ENCODE measurements at places on chromosomes 2 and 18.

- DNase-seq, result no peak
Observed at GRCh38 chr2:233338812-233339368, 15.4 kb upstream of the DGKD start.

- DNase-seq, result no peak
Observed at GRCh38 chr2:214127571-214127970, 283.3 kb upstream of the VWC2L start.

DNA sequence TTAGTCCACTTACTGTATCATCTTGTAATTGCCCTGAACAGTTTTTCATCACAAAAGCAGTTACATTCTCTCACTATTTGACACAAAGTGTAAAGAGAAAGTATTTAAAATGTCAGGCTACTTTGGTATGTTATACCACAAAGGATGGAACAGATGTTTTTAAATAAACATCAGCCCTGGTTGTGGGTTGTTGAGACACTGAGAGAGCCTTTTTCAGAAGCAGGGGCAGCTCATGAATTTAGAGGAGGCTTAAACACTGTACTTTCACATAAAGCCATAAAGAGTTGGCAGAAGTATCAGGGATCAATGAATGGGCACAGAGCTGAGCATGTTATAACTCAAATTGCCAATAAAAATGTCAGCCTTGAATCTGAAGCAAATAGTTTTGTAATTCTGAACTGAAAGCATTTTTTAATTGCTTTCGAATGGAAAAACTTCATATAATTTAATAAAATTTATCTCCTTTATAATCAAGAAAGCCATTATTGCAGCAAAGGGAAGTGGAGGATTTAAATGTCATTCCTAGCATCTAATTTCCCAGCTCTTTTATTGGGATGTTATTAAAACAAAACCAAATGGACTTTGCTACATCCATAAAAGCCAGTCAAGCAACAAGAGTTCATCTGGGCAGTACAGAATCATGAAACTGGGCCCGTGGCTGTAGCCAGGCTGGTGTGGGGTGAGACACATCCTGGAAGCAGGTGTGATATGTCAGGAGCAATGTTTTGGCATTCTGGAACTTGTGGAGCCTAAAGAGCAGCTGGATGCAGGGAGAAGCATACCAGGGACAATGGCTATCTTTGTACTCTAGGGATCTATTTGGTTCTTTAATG, 95.1 kb upstream of the NT5C1B start:
- DNase-seq, result no peak

DNA sequence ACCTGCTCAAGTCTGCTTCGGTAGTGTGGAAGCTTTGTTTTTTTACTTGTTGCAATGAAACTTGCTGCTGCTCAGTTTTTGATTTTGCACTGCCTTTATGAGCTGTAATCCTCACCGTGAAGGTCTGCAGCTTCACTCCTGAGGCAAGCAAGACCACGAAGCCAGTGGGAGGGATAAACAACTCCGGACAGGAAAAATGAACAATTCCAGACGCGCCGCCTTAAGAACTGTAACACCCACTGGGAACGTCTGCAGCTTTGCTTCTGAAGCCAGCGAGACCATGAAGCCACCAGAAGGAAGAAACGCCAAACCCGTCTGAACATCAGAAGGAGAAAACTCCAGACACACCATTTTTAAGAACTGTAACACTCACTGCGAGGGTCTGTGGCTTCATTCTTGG, 245.7 kb upstream of the REG3G start:
- no peak for DNase-seq

GRCh38 chr2:44498551-44498950, 136.8 kb downstream of the CAMKMT start:
- no peak for DNase-seq

DNA sequence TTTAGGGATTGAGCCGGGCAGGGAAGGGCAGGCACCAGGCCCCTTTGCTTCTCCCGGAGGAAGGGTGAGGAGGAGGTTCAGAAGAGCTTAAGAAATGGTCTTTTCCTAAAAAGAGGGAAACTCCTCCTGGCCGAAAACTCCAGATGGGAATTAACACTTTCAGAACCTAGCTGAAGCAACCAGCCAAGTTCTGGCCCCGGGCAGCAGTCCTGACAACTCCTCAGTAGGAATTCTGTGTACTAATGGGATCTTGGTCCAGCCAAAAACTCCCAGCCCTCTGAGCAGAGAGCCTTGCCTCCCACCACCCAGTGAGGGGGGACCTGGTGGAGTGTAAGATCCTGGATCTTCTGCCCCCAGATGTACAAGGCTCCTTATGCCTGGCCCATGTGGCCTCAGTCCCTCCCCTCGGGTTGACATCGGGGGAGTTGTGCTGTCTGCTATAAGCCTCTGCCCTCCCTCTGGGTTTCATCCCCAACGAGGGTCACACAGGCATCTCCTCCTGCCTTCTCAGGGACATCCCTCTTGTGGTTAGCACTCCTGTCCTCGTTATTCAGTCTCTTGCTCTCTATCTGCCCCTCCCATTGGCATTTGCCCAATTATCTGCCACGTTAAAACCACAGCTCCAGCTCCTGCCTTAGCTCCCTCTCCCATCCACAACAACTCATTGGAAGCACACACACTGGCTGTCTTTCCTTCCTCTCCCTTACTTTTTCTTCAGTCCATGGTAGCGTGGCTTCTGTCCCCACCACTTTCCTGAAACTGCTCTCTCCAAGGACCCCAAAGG, 184.6 kb downstream of the CYP26B1 start:
- no peak for DNase-seq

GRCh38 chr2:36489281-36489680, 108.7 kb downstream of the FEZ2 start:
- no peak for DNase-seq

DNA sequence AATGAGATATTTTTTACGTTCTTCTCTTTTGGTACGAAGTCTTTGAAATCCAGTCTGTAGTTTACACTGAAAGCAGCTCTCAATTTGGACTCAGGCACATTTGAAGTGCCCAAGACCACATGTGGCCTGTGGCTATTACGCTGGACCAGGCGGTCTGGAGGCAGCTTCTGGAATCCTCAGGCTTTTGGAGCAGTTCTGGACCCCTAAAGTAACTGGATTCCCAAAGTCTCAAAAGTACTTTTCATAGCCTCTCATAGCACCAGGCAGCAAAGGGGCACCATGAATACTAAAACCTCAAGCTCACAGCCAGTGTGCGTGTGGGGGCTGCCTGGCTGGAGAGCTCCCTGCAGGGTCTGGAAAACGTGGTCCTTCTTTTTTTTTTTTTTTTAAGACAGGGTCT, 119.0 kb downstream of the SMAD7 start:
- peak; percentile 3 for DNase-seq

All from activated T-cell treated with anti-CD3 and anti-CD28 coated beads, Interleukin-2, amount 50 U/mL, for 48 hours (primary cell).